ENCODE measurements at places on chromosomes 11 and 22.
A peak's percentile ranks its signal among the peaks of the same experiment; 100 is the strongest.

- DNase-seq, result no peak
Observed at GRCh38 chr22:25760294-25760693, 18.3 kb downstream of the MYO18B start.

DNA sequence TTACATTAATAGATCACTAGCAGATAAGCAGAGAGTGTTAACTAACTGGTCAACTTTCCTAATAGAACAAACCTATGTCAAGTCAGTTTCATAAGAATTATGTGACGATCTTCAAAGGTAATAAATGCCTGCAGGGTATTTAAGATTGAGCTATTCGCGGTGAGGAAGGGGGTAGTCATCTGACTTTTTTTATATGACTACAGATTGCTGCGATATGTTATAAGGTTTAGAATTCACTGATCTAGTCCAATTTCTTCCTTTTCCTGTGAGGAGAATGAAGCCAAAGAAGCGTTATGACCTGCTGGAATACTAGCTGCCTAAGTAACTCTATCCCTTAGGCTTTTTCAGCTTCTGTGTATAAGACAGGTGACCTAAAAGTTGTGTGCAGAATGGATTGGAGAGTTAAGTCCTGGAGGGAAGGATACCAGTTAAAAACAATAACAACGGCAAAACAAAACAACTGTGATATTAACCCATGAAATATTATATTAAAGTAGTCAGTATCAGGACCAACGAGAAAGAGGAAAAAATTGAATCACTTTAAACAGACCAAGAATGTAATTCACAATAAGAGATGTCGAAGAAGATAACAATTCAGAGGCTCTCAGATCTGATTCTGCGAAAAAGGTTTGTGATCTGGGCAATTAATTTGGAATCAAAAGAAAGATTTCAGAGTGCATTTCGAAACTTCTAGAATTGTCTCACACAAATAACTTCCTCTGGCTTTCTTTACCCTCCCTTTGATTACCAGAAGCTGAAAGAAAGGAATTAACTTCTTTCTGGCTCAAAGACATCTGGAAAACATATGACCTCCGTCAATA lies 630 bp downstream of the CASP4 start:
- peak; percentile 16 for DNase-seq

- DNase-seq, result no peak
Observed at GRCh38 chr11:111296196-111296595, 2.1 kb upstream of the POU2AF3 start.

DNA sequence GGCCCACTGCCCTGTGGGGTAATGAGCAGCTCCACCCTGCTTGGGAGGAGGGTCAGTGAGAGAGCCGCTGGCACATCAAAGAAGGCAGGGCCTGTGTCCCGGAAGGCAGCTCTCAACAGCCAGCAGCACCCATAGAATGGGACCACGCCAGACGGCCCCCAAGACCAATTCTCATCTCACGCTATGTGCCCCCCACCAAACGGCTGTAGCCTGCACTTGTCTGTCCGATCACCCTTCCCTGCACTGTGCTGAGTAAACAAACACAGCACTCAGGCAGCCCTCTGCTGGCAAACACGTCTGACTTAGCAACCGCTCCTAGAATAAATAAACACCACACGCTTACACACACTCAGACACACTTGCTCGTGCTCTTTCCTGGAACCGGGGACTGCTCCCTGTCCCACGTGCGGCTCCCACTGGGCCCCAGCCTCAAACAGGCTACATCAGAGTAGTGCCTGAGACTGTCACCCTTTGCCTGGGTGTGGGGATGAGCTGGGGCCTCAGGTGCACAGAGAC lies 53.2 kb upstream of the CDON start:
- no peak for DNase-seq

DNA sequence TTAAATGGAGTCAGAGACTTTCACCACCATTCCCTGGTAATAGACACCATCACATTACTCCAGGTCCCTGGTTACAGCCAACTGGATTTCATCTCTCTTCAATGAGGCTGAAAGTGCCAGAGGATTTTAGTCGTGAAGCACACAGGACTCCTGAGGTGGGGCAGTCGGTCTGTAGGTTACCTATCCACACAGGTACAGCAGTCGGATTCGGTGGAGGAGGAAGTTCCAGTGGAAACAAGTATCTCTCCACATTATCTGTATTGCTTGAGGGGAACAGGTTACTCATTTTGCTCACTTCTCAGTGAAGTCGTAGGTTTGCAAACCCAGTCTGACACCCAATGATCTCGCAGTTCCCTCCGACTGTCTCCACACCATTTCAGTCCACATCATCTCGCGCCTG lies 82.3 kb upstream of the TMEM45B start:
- DNase-seq, result no peak

GRCh38 chr11:28401446-28401845 lies 293.3 kb downstream of the METTL15 start:
- DNase-seq, result no peak
